Activated CD4-positive, alpha-beta T cell treated with anti-CD3 and anti-CD28 coated beads, Interleukin-2, Interleukin-4, amounts not matched to agents 100 ng/mL and 50 ng/mL, durations not matched to agents 16 hours and 8 hours (primary cell): ENCODE measurements at places on chromosomes 11 and 22.

DNA sequence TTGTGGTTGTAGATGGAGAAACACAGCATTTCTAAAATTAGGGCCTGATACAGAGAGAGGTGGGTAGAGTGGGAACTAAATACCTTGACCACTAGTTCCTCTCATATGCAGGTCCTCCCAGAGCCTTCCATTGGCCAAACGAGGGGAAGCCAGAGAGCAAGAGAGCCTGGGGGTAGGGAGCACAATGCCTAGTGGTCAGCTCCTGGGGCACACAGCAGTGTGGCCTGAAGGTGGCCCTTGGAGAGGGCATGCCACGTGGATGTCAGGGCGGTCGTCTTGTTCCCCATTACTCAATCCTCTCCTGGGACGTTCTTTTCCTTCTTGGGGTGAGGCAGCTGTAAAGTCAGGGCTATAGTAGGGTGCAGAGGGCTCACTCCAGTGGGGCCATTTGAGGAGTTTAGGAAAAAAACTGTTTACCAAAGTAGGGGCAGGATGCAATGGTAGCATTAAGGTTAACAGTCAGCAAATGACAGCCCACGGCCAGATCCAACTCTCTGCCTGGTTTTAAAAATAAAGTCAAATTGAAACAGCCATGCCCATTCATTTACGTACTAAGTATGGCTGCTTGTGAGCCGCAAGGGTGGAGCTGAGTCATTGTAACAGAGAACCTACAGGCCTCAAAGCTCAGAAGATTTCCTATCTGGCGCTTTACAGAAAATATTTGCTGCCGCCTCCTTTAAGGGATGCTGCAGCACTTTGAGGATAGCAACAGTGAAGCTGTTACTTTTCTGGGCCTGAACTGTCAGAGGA, 7.6 kb downstream of the MYO18B start:
- DNase-seq = peak; percentile 94

DNA sequence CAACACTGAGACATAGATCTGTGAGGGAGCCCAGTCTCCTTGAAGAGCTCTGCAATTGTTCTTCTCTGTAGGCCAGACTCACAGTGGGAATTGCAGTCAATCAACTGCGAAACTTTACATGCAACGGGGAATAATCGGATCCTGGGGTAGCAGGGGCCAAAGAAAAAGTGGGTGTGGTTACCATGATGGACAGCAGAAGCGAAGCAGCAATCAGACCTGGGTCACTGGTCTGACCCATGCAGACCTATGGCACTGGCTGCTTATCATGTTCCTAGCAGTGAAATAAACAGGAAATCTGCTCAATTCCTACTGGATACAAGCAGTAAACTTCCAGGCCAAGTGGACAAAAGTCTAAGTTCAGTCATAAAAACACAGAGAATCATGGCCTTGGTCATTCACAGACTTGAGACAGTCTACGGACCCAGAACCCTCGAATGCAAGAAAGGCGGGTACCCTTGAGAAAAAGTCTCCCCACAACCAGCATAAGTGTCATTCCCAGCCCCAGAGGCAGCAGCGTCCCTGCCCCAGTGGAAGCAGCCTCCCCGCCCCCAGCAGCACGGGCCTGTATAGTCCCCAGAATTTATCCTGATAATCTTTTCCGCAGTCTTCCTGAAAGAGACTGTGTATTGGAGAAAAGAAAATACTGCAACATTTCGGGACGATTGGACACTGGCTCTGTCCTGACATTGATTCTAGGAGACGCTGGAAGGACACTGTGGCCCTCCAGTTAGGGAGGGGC, 34.6 kb downstream of the ASCL2 start:
- DNase-seq = no peak

DNA sequence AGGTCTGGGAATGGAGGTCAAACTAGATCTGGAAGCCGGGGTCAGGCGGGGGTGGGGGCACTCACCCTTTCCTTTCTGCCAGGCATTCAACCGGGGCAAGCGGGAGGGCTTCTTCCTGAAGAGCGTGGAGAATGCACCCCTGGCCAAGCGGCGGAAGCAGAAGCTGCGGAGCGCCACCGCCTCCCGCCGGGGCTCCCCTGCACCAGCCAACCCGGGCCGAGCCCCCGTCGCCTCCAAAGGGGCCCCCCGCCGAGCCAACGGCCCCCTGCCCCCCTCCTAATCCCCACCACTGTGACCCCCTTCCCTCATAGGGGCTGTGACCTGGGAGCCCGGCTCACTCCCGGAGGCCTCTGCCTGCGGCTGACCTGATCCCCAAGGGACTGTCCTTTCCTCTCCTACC, 12.2 kb downstream of the RPS6KA4 start:
- no peak for DNase-seq

DNA sequence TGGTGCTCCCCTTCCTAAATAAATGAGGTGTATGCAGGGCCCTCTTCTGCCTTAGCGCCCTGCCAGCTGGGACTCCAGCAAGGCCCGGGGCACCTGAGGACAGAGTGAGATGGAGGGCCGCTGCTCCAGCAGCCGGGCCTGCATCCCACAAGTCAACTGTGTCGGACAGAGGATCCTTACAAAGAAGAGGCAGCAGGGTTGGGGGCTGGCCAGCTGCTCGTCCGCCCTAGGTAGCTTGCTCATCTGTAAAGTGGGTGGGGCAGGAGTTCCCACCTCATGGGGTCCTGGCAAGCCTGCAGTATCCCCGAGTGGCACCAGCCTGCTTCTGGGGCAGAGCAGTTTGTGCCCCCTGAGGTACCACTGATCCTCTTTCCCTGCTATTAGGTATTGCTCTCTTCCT, 7.6 kb downstream of the TMEM121B start:
- no peak for DNase-seq

GRCh38 chr22:25360891-25361645, 141.6 kb downstream of the CRYBB2 start:
- no peak for DNase-seq

- no peak for DNase-seq
Measured at GRCh38 chr11:109514313-109515018, 92.5 kb downstream of the C11orf87 start.

DNA sequence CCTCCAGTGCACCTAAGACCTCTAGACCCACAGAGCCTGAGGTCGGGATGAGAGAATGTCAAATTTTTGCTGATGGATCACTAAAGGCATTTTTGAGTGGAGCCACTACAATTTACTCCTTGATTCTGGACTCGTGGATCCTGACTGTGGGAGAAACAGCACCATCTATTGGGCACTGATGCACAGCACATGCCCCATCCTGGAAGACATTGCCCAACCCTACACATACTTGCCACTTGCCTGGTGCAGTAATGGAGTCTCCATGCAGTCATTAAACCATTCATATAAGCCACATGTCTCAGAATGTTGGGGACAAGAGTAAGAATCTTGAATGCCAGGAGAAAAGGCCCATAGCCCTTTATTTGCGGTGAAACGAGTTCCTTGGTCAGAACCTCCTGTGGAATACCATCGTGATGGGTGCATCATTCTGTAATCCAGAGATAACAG, 103.9 kb downstream of the GGTLC2 start:
- DNase-seq = peak; percentile 55

- DNase-seq = no peak
Measured at GRCh38 chr11:91220476-91221202, 997.8 kb upstream of the CHORDC1 start.

GRCh38 chr11:123060277-123061000, 1.5 kb downstream of the HSPA8 start:
- peak; percentile 46 for DNase-seq

- no peak for DNase-seq
Measured at GRCh38 chr11:86160541-86161149, 83.9 kb upstream of the EED start.

DNA sequence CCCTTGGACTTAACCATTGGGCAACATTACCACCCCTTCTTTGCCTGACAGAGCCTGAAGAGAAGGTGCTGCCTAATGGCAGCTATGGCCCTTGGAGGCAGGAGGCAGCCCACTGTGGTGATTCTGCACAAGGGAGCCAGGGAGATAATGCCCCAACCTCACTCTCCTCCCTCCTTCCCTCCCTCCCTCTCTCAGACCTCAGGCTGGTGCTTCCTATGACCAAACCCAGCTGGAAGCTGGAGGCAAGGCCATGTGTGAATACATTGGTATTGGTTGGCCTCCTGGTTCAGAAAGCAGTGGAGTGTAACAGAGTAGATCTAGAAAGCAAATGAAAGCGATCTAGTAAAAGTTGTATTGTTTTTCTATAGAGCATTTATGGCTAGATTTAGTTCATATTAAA, 233.1 kb downstream of the CSNK2A3 start:
- DNase-seq = no peak

- DNase-seq = no peak
Measured at GRCh38 chr11:36822829-36823228, 224.8 kb upstream of the RAG2 start.

- no peak for DNase-seq
Measured at GRCh38 chr11:34564807-34565241, 51.2 kb upstream of the ELF5 start.
